ENCODE measurements at places on chromosomes 12 and 14.

GRCh38 chr14:43438056-43438455 is 1069.0 kb downstream of the FSCB start:
- DNase-seq: no peak

- DNase-seq: no peak
Observed at GRCh38 chr12:90828621-90829020, 126.4 kb downstream of the CCER1 start.

- DNase-seq: no peak
Observed at GRCh38 chr12:24172031-24172772, 222.7 kb upstream of the SOX5 start.

GRCh38 chr12:22122359-22122758 is 76.3 kb downstream of the CMAS start:
- DNase-seq: no peak

GRCh38 chr12:40010899-40011774 is 94.7 kb downstream of the SLC2A13 start:
- DNase-seq: peak; percentile 51

DNA sequence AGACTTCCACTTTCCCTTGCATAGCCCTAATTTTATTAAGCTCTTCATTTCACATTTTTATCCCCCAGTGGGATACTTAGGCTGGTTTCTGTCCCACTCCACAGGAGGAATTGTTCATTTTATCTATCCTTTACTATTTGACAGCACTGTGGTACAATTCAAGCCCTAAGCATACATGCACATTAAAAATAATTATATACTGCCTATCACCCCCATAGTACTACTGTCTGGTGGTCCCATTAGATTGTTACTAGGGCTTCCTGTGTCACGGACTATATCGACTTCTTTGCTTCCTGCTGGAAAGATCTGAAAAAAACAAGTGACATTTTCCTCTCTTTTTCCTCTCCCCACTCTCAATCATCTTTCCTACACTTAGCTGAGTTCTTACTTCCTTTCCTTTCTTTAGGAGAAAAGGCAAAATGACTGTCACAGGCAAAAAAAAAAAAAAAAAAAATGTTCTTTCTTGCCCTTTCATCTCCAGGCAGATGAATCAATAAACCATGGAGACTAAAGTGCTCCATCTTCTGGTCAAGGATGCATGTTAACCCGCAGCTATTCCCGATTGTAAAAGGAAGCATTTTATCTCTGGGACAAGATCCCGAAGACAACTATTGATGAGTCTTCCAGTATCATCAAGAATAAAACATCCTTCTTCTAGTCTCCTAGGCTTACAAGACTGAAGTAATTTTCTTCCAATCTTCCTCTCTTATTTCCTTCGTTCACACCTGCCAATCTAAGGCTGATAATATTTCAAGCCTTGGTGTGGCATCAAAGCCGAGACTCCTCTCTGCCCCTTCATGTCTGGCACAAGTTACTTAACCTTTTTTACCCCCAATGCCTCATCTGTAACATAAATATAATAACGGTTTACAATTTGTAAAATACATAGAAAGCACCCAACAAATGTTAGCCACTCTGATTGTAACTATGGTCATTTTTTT is 94.4 kb upstream of the PLEKHG7 start:
- DNase-seq: no peak

DNA sequence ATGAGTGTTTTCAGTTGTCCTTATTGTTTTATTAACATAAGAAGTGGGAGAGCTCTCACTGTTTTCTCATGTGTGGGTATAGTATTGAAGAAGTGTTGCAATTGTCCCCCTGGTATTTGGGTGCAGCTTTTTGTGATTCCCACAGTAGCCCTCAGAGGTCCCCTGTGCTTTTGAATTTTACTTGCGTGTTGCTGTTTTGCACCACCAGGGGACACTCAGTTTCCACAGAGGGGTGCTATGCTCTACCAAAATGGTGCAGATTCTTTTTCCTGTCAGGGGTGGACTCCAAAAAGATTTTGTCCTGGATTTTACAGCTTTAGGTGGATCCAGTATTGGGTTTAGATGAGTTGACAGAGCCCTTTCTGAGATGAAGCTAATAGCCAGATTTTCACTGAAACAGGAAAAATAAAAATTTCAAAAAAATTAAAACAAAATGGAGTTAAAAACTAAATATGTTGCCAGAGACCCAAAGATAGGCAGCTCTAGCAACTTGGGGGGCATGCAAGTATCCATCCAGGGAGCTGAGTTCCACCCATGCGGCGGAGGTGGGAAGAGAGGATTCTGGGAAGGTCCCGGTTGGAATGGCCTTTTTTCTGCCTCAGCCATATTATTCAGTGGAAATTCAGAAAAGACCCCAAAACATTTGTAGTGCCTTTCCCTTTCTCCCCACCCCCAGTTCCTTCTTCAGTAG is 50.2 kb downstream of the TTLL5 start:
- no peak for DNase-seq

DNA sequence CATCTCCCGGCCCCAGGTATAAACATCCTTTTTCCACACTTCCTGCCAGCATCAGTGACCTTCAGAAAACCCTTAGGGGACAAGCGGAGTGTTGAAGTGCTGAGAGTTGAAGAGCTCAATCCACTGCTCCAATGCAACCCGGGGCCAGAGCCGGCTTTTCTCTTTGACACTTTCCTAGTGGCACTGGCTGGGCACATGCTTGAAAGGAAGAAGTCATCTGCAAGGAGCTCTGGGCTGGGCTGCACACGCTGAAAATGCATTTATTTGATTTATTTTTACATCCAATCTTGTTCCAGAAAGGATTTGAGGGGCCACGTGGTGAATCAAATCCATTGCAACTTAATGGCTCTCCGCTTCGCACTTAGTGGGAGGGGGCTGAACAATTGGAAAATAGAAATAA is 229.0 kb upstream of the DIO3 start:
- DNase-seq: no peak

DNA sequence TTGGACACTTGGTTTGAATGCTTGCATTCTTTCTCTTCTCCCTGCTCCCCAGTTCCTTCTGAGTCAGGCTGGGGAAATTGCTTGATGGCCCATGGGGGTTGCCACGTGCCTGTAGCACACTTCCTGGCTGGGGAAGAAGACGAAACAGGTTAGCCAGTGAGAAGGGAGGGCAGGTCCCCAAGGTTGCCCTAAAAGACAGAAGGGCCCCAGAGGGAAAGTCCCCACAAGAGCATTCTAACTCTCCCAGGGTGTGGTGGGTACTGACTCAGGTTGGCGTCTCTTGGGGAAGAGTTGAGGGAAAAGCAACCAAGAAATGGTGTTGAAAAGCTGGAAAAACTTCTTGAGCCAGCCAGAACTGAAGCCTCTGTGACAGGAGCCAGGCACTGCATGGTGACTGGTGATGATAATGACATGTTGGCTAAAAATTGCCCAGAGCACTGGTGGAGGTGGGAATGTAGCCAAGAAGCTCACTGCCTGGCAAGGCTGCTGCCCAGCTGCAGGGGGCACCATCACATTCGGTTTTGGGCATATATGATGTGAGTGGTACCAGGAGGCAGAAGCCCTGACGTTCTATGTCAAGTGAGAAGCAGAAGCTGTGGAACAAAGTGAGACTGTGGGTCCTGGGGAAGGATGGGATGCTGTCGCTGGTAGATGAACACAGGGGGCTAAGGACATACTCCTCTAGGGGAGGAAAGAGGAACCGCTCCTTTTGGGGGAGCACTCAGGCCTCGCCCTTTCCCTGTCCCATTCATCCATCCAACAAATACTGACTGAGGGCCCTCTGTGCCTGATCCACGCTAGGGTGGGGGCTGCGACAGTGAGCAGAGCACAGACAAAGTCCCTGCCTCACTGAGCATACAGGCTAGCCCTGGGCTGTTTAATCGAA is 8.1 kb upstream of the RABGGTA start:
- peak; percentile 65 for DNase-seq

- DNase-seq: no peak
Observed at GRCh38 chr14:66650491-66650911, 142.6 kb downstream of the GPHN start.

GRCh38 chr14:96734076-96734622 is 63.0 kb upstream of the VRK1 start:
- DNase-seq: no peak

DNA sequence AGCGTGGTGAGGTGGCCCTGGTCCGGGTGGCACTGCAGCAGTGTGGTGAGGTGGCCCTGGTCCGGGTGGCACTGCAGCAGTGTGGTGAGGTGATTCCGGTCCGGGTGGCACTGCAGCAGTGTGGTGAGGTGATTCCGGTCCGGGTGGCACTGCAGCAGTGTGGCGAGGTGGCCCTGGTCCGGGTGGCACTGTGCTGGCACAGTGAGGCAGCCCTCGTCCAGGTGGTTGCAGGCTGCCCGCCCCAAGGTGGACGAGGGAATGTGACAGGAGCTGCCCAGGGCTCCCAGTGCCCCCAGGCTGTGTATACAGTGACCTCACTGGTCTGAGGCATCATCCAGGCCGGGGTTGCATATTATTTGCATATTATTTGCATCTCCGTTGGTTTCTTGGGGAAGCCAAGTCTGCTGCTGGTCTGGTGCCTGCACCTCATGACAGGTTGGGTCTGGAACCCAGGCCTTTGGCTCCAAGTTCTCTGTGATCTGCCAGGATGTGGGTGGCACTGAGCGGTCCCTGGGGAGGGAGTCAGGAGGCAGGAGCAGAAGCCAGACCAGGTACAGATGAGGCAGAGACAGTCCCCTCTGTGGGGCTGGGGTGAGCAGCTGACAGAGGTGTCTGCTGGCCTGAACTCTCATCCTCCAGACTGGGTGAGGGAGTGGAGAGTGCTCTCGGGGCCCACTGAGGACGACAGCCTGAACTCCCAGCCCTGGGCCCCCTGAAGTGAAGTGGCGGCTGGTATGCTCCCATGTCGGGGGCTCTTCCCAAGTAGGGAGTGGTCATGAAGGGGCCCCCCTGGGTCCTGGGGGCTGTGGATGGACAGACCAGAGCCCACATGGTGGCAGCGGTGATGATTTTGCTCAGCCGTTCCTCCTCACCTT is 79.3 kb downstream of the KIF26A start:
- DNase-seq: no peak

DNA sequence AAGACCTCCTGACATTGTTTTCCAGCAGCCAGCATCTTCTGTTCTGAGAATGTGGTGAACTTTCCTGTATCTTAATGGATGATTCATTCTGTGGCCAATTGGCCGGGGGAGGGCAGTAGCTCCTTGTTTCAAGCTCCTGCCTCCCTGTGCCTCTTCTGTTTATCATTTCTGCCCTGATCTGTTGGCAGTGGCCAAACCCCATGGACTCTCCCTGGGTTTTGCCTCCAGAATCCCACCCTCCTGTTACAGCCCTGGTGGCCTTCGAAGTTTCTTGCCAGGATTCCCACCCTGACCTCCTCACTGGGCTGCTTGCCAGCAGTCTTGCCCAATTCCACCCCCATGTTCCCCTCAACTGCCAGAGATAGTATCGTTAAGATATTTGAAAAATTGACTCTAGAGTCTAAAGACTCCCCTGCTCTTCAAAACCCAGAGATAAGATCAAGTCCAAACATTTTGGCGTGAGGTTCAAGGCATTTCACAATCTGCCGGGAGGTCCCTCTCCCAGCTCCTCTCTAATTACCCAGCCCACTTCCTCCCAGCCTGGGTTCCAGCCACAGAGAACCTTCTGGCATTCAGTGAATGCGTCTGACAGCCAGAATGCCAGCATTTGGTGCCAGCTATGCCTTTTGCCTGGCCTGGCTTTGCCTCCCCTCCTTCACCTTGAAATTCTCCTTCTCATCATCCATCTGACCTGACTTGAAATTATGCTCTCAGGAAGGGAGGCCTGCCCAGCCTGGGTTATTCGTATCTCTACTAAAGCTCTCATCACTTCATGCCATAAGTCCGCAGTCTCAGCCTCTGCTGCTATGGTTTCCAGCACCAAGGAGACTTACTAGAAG is 37.7 kb upstream of the TXNRD1 start:
- no peak for DNase-seq

GRCh38 chr12:123905319-123905925 is 67.2 kb downstream of the CCDC92 start:
- peak; percentile 74 for DNase-seq

GRCh38 chr12:55034218-55034617 is 14.4 kb downstream of the NEUROD4 start:
- no peak for DNase-seq

DNA sequence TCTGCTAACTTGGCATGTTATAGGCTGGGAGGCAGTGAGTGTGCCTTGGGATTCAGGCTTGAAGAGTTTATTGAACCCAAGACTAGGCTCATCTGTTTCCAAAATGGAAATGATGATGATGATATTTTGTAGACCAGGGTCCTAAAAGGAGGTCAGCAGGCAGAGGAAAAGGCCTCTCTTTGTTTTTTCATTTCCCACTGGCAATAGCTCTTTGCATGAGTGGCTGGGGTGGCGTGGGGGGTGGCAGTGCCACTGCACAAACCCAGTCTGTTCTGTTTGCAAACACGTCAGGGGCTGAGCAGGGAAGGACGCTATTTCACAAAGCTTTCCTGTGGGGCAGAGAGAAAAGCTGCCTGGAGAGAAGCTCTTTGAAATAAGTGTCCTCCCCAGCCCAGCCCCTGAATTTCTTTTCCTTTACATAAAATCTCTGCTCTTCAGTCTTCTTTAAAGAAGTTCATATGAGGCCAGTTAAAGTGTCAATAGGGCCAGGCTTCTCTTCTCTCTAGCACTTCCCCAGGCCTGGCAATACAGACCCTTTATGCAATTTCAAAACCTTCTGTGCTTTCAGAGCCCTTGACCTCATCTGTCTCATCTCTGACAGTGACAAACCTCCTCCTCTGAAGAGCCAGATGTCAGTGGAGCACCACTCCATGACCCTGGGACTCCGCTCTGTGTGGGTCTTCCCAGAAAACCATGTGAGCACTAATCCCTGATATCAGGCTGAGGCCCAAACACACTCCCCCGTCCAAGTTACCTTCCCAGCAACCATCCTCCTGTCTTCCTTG is 72.8 kb downstream of the ZNF664 start:
- DNase-seq: no peak

DNA sequence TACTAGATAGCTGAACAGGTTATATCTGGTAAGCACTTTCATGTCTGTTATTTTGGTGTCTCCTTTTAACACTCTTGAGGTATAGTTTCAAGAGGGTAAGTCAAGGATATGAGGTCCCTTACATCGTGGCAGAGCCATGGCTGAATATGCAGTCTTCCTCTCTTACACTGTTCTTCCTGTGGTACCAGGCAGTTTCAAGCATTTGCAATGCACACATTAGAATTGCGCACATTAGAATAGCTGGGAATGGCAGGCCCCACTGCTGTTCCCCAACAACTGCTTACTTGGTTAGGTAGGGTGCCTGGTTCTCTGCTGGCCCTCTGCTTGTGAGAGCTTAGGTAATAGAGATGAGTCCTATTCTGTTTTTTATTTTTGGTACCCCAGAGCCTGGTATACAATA is 41.2 kb downstream of the TMTC2 start:
- DNase-seq: no peak

DNA sequence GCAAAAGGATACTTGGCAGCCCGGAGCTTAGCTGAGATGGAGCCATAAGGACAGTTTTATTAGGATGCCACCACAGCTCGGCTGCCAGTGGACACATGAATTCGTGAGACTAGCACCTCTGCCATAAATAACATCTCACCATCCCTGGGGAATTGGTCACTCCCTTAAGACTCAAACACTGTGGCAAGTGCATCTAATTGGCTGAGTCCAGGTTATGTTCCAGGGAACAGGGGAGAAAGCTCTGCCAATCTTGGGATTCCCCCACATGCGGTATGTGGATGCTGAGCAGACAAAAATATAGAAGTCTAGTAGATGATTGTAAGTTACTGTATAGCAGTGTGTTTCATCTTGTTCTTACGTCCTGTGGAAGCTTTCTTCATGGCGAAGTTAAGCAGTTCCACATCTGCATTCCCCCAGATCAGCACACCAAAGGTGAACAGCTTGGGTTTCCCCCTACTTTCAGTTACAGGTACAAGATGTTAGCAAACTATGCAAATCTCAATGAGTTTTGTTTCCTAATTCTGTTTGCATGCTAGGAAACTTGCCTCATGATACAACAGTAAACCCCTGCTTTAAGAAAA is 131.1 kb downstream of the ETV6 start:
- DNase-seq: no peak

- peak; percentile 37 for DNase-seq
Observed at GRCh38 chr12:76032043-76032981, 736 bp upstream of the PHLDA1 start.

Measured in CD4-positive, alpha-beta T cell treated with Interleukin-1 beta for 1 hour (primary cell).